ENCODE measurements at places on chromosomes 4 and X. TPM values are rescaled to one million over a fixed set of nuclear protein-coding genes. Genes with fewer than 3 reads are reported as not detected.
A peak's percentile ranks its signal among the peaks of the same experiment; 100 is the strongest.

DNA sequence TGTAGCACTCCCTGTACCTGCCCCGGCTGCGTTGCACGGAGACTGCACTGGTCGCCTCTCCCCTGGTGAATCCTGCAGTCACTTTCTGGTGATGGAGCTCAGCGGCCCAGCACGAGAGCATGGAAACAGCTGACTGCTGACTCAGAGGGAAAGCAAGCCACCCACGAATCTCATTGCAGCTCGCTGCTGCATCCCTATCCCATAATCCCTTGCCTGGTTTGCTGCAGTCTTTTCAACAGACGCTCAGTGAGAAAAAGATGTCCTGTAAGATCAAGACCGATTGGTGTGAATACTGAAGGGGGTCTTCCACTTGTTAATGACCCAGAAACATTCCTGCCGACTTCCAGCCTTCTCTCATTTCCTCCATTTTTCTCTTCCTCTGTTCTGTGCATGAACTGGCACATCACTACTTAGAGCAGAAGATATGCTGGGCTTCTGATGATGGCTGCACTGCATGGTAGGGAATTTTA, 52.9 kb downstream of the TRIM2 start:
- peak; percentile 16 for DNase-seq

DNA sequence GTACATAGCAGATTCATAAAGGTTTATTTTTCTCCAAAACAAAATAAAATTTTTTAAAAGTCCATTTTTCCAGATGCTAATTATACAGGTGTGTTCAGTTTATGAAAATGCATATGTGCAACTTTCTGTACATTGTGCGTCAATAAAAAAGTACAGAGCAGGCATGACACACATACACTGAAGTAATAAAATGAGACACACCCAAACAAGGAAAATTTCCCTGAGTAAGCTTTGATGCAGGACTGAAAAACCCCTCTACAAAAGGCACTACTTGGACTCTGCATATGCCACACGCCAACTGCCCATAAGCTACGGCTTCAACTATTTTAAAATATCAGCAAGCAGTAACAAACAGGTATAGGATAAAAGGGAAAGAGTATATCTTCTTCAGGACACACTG, 13.8 kb downstream of the ARAP2 start:
- no peak for DNase-seq

- DNase-seq = no peak
These were observed 3.9 kb downstream of the HCFC1 start for GRCh38 chrX:153967536-153968224.

The RIPPLY1 gene
- not detected for total RNA-seq

The ATP8A1 gene
- 7.5 TPM for total RNA-seq

The FATE1 gene
- not detected for total RNA-seq
